ENCODE measurements at places on chromosomes 11 and 22.

GRCh38 chr22:29219881-29220670, 14.4 kb downstream of the EMID1 start:
- DNase-seq: no peak

GRCh38 chr11:62555464-62556107, 9.0 kb upstream of the AHNAK start:
- DNase-seq: no peak

- no peak for DNase-seq
These were observed 112.4 kb downstream of the KIRREL3 start for GRCh38 chr11:126888115-126888712.

- no peak for DNase-seq
These were observed 12.7 kb downstream of the DDI1 start for GRCh38 chr11:104049116-104049515.

GRCh38 chr11:61771985-61772455, 19.6 kb downstream of the MYRF start:
- no peak for DNase-seq

DNA sequence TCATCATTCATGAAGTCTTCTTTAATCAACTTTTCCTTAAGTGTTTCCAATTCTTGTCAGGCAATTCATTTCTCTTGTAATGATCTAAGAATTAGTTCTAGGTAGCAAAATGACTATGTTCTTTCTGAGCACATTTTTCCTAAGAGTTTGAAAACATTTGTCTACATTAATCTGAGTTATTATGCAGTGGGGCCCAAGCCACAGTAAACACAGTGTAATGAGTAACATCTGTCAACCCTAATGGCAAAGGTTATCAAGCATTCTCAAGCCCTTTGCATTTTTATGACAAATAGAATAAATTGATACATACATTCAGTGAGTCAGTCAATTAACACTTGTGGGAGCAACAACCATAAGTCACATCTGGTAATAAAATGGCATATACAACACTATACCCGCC, 106.7 kb upstream of the ZC3H12C start:
- DNase-seq: no peak

GRCh38 chr22:19855504-19856409, 1.1 kb upstream of the GNB1L start:
- DNase-seq: no peak

- no peak for DNase-seq
These were observed 12.4 kb downstream of the ARFGAP2 start for GRCh38 chr11:47164321-47164720.

- DNase-seq: no peak
These were observed 32.9 kb upstream of the CD5 start for GRCh38 chr11:61069427-61069826.

GRCh38 chr11:119523539-119524157, 100.7 kb upstream of the THY1 start:
- no peak for DNase-seq

DNA sequence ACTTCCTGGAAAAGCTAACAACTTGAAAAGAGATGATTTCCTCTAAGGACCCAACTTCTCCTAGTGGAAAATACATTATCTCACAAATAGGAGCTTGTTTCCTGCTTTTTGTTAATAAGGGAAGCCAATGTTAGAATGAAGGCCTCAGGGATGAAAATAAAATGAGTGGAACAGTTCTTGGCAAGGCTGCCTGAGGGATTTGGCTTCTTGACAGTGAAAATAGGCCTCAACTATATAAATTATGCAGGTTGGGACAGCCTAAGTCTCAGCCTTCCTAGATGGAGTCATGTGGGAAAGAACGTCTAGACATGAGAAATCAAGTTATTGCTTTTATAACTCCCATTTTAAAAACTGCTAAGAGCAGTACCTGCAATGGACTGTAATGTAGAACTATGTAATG, 92.8 kb upstream of the FIBIN start:
- DNase-seq: no peak

GRCh38 chr11:65742353-65742752, 21.8 kb upstream of the RNASEH2C start:
- no peak for DNase-seq

DNA sequence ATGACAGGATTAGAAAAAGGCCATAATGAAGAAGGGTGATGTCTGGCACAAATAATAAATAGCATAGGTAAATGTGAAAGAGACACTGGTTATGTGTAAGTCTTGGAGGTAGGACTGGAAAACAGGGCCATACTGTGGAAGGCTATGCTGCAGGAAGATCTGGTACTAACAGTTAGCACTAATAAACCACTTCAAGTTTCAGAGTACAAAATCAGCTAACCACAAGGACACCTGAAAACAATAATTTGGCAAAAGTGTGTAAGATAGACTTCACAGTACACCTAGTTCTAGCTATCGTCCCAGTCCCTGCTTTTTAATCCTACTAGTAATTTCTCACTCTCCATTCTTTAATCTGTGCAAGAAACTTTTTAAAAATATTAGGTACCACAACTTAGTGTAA, 44.3 kb downstream of the CWF19L2 start:
- DNase-seq: no peak

DNA sequence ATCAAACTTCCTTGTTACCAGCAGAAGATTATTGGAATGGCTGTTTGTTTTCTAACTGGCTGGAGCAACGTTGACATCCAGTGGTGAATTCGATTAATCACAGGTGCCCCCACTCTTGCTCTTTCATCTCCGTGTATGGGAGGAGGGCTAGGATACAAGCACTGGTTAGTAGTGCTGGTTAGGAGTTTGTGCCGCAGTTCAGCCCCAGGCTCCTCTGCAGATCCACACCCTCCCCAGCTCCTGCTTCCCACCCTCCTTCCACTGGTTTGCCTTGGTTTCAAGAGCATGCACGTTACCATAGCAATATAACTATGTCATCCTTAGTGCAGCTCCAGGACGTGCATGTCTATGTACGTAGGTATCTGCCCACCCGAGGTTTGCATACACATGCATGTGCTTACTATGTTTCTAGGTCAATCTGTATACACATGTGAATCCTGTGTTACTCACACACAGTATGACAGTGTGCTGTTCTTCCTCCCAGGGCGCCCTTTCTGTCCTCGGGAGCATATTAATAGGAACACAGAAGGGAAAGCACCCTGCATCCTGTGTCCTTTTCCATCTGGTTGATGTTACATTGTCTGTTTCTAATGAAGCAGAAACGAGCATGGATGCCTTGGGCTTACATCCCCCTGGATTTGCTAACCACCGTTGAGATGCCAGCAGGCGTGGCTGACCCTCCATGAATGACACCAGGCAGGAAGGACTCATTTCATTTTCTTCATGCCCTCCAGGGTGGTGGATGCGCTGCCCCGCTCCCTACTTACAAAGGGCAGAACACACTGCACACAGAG, 539.3 kb downstream of the OPCML start:
- no peak for DNase-seq

DNA sequence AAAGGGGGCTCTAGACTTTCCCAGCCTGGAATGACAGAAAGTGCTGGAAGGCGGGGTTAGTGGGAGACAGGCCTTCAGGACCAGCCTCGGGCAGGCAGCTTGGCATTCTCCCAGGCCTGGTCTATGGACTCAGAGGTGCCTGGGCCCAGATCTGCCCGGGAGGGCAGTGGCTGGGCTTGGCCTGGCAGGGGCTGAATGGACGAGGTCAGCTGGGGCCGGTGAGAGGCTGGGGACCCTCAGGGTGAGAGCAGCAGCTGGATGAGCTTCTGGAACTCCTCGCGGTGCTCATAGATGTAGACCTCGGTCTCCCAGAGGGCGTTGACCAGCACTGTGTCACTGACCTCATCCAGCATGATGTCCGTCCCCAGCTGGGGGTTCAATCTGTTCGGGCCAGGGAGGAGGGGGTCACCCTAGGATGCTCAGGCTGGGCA, 1.5 kb upstream of the BAIAP2L2 start:
- DNase-seq: no peak

DNA sequence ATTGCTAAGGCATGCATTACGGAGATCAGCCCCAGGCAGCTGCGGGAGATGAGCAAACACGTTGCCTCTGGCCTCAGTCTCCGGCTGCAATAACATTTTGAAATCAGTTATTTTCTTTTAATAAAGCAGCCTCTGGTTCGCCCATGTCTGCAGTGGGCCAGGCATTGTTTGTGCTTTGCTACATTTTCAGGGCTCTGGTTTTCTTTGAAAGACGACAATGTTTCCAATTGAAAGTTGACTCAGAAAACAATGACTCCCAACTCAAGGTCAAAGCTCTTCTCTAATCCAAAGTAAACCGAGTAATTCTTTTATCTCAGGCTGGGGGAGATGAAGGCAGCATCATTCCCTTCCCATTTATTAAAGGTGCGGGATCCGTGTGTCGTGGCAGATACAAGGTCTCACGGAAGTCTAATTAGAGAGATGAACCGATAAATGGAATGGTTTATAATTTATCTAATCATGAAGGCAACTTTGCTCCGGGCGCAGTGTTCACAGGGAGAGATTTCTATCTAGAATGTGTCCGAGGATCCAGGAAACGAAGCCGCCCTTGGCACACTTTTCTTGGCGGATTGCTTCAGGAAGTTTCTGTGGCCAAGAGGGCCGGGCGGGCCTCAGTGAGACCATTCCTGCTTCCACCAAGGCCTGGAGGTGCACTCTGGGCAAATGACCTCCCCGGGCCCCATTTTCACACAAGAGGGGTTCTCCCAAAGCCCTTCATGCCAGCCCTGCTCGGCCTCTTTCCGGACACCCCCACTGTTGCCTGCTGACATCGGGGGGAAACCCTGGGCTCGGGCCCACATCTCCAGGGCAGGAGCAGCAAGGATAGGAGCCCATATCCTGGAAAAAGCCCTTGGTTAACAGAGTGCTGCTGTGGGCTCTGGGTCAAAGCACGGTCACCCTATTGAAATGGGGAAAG, 811.4 kb downstream of the BRD1 start:
- no peak for DNase-seq

DNA sequence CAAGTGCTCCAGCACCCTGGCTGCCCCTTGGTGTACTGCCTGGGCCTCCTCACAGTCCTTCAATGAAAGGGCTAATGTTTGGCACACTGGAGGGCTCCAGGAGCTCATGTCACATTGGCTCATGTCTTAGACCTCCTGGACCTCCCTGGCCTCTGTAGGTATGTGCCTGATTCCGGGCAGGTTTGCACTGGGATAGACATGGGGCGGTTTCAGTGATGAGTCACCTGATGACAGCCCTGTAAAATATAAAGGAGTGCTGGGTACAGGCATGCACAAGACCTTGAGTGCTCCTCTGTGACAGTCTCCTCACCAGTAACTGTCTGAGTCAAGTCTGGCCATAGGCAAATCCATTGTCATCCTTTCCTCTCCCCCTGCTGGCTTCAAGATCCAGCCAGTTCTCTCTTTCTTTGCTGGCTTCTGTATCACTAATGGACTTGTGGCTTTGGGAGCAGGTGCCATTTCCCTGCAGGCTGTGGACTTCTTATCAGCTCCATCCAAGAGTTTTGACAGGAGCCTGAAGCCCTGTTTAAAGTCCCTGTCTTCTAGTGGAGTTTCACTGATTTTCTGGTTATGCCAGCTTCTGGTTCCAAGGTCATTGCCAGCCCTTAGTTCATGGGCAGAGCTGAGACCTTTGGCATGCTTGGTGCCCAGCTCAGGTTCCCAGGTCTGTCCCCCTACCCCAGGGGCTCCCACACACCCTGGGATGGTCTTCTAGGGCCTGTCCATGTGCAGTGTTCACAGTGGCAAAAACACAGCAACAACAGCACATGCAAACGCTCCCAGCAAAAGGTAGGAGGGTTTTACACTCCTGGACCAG, 22.7 kb upstream of the P2RY2 start:
- no peak for DNase-seq

DNA sequence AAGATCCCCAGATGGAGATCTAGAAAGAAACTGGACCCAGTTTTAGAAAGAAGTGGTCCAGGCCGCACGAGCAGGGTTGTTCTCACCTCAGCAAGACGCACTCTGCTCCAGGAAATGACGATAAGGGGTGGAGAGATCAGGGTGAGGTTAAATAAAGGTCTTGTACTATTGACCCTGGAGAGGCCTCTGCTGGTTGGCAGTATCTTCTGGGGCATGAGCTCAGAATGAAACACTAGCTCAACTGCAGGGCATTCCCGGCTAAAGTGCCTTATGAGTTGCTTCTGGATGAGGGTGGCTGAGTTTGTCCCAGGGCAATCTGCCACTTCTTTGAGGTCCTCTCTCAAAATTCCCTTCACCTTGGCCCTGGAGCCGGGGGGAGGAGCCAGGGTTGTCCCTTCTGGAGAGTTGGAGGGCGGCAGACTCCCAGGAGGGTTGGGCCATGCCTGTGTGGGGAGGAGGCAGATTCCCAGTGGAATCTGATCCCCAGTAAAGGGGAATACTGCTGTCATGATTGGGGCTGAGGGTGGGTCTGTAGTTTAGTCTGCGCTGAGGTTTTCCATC, 10.9 kb downstream of the USP2 start:
- DNase-seq: no peak

GRCh38 chr22:45786726-45787125, 115.1 kb downstream of the ATXN10 start:
- no peak for DNase-seq

- peak; percentile 15 for DNase-seq
These were observed at the start of gene STK33 for GRCh38 chr11:8593935-8594909. Gene STK33 (minus strand): TSS chr11:8594228. CDS start chr11:8474905, 119,323 bp downstream.

DNA sequence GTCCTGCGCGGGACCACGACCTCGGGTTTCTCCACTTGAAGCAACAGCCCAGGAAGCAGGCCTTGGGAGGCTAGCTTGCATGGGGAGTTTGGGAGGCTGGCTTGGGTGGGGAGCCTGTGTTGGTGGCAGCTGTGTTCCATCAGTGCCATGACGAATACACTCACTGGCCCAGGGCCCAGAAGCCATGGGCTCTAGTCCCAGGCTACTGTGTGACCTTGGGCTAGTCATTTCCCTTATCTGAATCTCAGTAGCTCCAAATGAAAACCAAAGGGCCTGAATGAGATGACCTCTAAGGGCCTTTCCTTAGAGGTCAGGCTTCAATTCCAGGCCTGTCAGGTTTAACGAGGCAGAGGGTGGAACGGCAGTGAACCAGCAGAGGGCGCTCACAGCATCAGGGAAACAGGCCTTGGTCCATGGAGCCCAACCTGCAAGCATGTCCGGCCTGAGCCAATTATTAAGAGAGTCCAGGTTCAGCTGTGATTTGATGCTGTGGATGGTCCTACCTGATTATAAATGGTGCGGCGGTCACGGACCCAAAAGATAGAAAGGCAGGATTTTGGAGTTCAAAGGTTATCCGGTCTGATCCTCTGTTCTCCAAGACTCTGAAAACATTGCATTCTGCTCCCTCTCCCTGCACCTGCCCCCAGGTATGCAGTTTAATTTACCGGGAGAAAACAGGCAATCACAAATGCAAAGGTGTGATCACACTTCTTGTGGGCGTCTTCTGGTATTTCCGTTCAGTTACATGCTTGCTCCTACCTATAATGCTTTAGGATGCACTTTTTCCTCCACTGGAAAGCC, 15.9 kb downstream of the PTPN5 start:
- peak; percentile 33 for DNase-seq

GRCh38 chr11:61911128-61911700, 6.2 kb downstream of the RAB3IL1 start:
- DNase-seq: no peak

- no peak for DNase-seq
These were observed 361.3 kb upstream of the MTNR1B start for GRCh38 chr11:92607969-92608722.

- DNase-seq: no peak
These were observed 23.4 kb upstream of the CREB3L1 start for GRCh38 chr11:46254133-46254491.
